Dermis microvascular lymphatic vessel endothelial cell (primary cell): ENCODE measurements at places on chromosomes 16 and 17. TPM values are rescaled to one million over a fixed set of nuclear protein-coding genes. Genes with fewer than 3 reads are reported as not detected.

PIMREG gene
- 8.2 and 21.7 TPM in 2 replicates for total RNA-seq

WFIKKN1 gene
- under 0.01 and 0.13 TPM in 2 replicates for total RNA-seq

TNP2 gene
- not detected in 2 replicates for total RNA-seq

NUPR1 gene
- total RNA-seq = 1.4 and 9.0 TPM in 2 replicates

TMEM88 gene
- 11.6 and 17.2 TPM in 2 replicates for total RNA-seq

RAI1 gene
- 6.0 and 10.6 TPM in 2 replicates for total RNA-seq
